ENCODE measurements at places on chromosomes 1 and 21.

DNA sequence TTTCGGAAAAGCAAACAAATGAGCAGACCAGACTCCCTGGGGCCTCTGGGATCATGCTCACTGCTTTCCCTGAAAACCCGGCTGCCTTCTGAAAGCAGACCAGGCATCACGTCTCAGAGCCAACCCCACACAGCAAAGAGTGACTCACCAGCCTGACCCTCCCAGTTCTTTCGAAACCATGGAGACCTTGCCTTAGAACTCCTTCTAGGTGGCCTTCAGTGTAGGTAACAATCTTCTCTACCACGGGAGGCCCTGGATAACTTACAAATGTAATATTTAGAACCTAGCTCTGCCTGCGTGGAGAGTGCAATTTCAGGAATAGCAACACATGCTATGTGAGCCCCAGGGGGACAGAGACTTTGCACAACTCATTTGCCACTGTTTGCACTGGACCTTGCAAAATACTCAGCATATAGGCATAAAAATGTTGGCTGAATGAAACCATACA, 105.2 kb downstream of the SUSD4 start:
- no peak for DNase-seq

DNA sequence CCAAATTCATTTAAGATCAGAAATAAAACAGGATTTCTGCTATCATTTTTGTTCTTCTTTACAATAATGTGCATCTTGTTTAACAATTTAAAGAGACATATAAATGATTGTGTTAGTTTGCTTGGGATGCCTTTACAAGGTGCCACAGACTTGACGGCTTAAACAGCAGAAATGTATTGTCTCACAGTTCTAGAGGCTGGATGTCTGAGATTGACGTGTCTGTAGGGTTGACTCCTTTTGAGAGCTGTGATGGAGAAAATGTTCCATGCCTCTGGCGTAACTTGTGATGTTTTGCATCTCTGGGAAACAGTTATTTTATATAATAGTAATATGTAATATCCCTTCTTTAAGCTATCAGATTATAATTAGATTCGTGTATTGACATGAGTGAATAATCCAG, 1091.6 kb upstream of the PRMT6 start:
- no peak for DNase-seq

DNA sequence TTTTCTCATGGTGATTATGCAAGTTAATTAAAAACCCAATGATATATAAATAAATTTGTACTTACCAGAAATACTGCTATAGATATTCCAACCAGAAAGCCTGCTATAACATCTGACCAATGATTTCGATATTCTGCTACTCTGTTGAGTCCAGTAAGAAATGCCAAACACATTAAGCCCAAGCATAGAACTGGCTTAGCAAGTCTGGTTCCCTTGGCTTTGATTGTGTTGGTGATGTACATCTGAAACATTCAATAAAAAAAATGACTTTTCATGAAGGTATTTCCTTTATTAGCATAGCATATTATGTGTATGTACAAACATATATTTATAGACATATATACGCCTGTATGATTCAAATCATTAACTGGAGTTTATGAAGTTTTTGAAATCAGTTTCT, 82.8 kb downstream of the PLPPR5 start:
- DNase-seq = no peak

GRCh38 chr1:206658264-206658980, 23.1 kb downstream of the DYRK3 start:
- no peak for DNase-seq

DNA sequence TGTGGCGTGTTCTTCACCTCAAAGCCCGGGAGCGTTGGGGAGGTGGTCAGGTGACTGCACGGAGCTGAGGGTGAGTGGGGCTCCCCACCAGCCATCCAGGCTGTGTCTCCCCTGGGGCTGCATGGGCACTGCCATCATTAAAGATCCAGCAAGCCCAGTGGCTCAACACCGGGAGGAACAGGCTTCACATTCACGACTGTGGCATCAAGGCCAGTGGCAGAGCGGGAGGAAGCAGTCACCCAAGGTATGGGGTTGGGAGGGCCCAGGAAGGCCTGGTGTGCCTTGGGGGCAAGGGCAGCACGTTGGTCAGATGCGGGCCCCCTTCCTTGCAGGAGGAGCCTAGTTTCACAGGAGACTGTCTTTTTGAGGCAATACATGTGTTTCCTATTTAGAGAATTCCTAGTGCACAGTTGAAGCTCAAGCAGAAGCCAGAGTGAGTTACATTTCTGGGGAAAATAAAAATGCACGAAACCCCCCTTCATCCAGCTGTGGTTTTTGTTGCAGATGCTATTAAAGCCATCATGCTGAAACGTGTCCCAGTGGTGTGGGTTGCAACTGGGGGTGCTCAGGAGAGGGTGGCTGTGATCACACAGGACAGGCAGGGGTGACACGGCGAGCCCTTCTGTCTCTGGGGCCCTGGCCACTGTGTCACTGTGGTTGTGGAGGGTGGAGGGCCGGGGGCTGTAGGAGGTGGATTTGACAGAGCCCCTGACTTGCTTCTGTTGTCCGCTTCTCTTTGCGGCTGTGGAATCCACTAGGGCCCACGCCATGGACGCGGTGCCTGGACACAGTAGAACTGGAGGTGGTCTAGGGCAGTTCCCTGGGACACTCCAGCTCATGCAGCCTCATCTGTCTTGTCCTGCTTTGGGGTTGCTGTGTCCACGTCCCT, 34.1 kb downstream of the SNAP47 start:
- no peak for DNase-seq

DNA sequence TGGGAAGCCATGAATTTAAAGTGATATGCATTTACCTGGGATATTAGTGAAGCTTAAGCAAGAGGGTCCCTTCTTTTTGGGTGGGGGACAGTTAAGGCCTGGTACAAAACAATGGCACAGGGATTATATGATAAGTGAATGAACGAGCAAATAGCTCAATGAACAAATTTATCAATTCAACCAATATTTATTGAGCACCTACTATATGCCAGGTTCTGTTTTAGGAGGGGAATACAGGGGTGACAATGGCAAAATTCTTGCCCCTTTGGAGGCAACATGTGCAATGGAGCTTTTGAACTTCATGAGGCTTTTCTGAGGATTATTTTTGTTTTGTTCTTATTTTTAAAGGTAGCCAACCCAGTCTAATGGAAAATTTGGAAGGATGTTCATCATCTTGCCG, 68.2 kb downstream of the FOXD2 start:
- no peak for DNase-seq

GRCh38 chr1:89260566-89261255, 11.9 kb downstream of the GBP5 start:
- no peak for DNase-seq

DNA sequence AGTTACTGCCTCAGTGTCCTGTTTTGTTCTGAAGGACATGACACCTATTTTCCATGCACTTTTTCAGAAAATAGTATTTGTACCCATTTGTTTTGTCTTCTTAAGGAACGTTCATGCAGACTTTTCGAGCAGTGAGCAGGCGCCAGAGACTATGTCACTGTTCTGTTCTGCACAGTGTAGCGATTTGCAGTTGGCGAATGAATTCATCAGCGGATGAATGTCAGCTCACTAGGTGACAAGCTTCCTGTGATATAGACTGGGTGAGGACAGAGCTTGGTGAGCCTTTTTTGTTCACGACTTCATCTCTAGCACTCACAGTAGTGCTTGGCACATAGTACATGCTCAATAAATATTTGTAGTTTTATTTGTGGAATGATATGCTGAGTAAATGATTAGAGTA, 177.8 kb downstream of the NFIA start:
- DNase-seq = no peak

- no peak for DNase-seq
These were observed 56.1 kb upstream of the SDC3 start for GRCh38 chr1:30964706-30965105.

GRCh38 chr1:59005491-59006288, 221.8 kb upstream of the JUN start:
- DNase-seq = no peak

DNA sequence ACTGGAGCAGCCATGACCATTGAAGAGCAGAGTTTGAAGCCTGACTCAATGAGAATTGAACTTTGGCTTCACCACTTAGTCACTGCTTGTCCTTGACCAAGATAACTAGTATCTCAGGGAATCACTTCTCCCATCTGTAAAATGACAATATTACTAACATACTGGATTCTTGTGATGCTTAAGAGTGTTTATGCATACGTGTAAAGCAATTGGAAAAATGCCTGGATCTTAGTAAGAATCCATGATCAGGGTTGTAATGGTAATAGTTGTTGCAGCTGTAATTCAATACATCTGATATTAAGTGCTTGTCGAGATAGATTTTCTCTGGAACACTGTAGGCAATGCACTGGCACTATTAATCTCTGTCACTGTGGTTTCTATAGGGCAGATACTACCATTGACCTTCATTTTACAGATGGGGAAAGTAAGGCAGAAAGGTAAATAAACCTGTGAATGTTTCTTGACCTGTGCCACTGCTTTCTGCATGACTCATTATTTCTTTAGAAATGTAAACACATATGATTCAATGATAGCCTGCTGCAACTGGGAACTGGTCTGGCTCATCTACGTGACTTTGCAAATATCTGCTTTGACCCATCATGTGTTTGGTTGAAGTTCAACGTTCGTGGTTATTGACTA, 662.5 kb downstream of the PLA2G4A start:
- DNase-seq = no peak

DNA sequence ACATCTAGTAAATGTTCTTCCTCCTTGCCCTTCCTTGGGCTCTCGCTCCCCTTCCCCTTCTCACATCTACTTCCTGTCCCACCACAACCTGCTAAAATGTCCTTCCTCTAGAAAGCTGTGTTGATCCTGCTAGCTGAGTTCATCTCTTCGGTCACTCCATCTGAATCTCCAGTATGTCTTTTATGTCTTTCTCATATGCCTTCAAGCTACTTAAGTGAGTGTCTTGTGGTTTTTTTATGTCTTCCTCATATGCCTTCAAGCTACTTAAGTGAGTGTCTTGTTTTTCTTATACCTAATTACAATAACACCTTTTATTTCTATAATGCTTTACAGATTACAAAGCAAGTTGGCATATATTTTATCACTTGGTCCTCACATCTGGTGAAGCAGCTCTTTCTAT, 33.9 kb downstream of the CSF1 start:
- DNase-seq = no peak

GRCh38 chr1:15282038-15282437, 35.0 kb downstream of the FHAD1 start:
- no peak for DNase-seq

GRCh38 chr1:225745273-225745672, 32.4 kb upstream of the SRP9 start:
- no peak for DNase-seq

- no peak for DNase-seq
These were observed 280.3 kb downstream of the FAM72C start for GRCh38 chr1:143691400-143691891.

- DNase-seq = no peak
These were observed 81.5 kb downstream of the NDUFS5 start for GRCh38 chr1:39107341-39108290.

- DNase-seq = no peak
These were observed 225.4 kb upstream of the NRIP1 start for GRCh38 chr21:15289896-15290841.

DNA sequence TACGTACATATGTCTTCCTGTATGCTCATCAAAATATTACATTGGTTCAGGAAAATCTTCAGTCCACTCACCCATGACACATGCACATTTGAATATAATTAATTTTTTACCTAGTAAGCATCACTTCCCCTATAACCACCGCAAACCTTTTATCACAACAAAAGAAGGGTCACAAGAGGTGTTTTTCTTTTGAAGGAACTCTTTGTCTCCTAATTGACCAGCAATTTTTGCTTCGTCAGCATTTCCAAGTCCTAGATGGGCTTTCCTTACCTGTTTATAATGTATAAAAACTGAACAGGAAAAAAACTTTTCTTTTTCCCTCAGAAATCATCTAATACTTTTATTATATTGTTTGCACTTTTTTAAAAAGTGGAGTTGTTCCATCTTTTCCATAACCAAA, 631.3 kb downstream of the PLA2G4A start:
- DNase-seq = no peak

GRCh38 chr1:218642033-218642948, 297.2 kb downstream of the TGFB2 start:
- no peak for DNase-seq

DNA sequence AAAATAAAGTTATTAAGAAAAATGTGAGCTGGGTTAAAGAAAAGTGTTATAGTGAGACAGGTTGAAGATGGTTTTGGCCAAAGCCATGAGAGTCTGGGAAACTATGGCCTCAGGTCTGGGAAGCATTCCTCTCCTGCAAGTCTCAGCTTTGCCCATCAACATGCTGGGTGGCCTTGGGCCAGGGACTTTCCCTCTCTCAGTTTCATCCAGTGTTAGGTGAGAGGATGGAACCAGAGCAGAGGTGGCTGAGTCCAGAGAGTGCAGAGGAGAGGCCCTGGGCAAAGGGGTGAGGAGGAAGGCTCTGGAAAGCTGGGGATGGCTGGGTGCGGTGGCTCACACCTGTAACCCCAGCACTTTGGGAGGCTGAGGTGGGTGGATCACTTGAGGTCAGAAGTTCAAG, 10.5 kb downstream of the PADI2 start:
- no peak for DNase-seq

GRCh38 chr1:220448217-220448616, 79.7 kb upstream of the MARK1 start:
- no peak for DNase-seq

GRCh38 chr21:30958741-30959140, 77.4 kb upstream of the KRTAP11-1 start:
- DNase-seq = no peak

DNA sequence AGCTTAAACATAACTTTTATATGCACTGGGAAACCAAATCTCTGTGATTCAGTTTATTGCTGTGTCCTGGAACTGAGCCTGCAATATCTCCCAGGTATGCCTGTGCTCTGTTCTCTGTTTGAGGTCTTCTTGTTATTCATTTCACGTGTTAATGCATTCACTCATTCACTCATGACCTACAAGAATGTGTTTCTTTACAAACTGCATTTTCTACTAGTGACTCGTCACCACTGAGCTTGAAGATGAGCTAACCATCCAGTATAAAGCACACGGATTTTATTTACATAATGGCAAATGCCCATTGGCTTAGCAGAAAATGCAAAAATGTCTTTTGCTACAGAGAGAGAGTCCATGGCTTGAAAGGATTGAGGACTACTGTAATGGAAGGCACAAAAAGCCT, 75.0 kb upstream of the DUSP10 start:
- no peak for DNase-seq

DNA sequence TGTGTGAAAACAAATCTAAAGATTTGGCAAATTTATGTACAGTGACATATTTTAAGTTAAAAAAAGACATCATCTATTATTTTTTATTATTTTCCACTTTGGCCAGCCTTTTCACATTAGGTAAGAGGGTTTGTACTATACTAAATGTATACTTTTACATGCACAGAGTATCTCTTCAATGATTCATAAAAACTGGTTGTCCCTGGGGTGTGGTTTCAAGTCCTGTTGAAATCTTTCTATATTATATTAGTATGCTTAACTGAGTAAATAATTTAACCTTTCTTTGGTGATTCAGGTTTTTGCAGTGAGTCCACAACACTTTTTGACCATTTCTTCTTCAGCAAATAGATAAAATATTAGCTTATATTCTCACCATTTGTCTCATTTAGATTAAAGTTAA, 45.7 kb downstream of the EEIG2 start:
- no peak for DNase-seq
